ENCODE measurements at places on chromosomes 4 and X.

- DNase-seq = no peak
Observed at GRCh38 chr4:174216799-174217272, 66.6 kb downstream of the FBXO8 start.

- DNase-seq = no peak
Observed at GRCh38 chr4:142485452-142485851, 360.6 kb downstream of the INPP4B start.

GRCh38 chr4:13126976-13127910, 356.9 kb downstream of the RAB28 start:
- DNase-seq = no peak

GRCh38 chr4:126071346-126072333, 756.9 kb downstream of the FAT4 start:
- no peak for DNase-seq

GRCh38 chr4:43458293-43458692, 565.8 kb downstream of the GRXCR1 start:
- DNase-seq = no peak

DNA sequence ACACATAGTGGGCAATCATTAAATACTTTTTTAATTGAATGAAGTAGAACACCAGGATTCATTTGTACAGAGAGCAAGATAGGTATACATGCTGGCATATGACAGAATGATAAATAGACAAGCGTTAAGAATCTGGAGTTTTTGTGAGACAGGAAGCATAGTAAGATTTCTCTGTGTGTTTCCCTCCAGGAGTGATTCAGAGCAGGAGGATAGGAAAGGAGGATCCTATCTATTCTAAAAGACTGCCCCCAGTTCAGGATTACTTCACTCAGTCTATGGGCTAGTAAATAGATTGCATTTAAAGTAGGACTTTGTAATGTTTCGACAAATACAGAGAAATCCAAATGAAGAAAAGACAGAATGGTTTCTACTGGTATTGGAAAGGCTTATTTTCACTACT, 423.7 kb downstream of the PDGFC start:
- DNase-seq = no peak

- no peak for DNase-seq
Observed at GRCh38 chr4:152360045-152360410, 175.9 kb downstream of the FBXW7 start.

- DNase-seq = no peak
Observed at GRCh38 chr4:47715716-47716416, 122.0 kb downstream of the CORIN start.

- DNase-seq = no peak
Observed at GRCh38 chr4:54929459-54929858, 195.9 kb downstream of the KDR start.
